SK-N-SH (cell line): ENCODE measurements at places on chromosomes 16 and 17. TPM values are rescaled to one million over a fixed set of nuclear protein-coding genes. Genes with fewer than 3 reads are reported as not detected.

DNA sequence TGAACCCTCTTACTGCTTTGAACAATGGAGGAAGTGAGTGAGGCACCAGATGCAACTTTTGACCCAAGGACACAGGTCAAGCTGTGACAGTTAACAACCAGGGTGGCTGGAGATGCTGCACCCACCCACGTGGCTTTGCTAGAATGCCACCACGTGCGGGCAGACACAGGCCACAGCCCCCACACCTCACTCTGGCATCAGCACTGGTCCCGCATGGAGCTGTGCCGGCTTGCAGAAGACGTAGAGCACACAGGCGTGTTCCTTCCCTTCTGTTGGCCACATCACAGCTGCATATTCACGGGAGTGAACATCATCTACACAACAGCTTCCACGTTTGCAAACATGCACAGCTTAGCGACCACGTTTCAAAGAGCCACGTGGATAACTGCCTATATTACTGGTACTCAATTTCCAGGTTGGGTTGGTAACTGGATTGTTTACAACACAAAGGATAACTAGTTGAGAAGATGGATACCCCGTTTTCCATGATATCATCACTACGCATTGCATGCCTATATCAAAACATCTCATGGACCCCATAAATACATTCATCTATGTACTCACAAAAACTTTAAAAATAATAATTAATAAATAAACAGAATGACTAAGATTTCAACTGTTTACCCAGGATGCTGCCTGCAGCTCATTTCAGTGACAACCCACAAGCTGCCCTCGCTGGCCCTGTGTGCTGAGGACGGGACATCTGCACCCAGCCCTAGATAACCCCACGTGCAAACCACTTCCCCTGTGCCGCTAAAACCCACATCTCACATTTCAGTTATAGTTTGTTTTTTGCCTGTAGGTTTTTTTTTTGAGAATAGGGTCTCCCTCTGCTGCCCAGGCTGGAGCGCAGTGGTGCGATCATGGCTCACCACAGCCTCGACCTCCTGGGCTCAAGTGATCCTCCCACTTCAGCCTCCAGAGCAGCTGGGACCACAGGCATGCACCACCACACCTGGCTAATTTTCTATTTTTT is 132.0 kb downstream of the ANKRD11 start:
- no peak for DNase-seq
- H3K4me3 ChIP-seq, result no peak overlapping the region
- H3K36me3 ChIP-seq, result peaks cover 7% of the 10 kb centered on the region; the same call in 1 of the 2 replicates
- H3K27ac ChIP-seq, result peak overlapping the region; percentile 53; the same call in 1 of the 2 replicates
- H3K4me1 ChIP-seq, result no peaks in the 10 kb centered on the region

GRCh38 chr17:81417879-81418709 is 22.8 kb downstream of the BAHCC1 start:
- DNase-seq, result no peak
- H3K36me3 ChIP-seq, result no peaks in the 10 kb centered on the region
- H3K27me3 ChIP-seq, result no peaks in the 10 kb centered on the region
- H3K4me3 ChIP-seq, result no peak overlapping the region

- no peaks in the 10 kb centered on the region for H3K4me1 ChIP-seq
- H3K36me3 ChIP-seq, result no peaks in the 10 kb centered on the region
- H3K27me3 ChIP-seq, result no peaks in the 10 kb centered on the region
- no peak overlapping the region for H3K27ac ChIP-seq
- DNase-seq, result no peak
Observed at GRCh38 chr16:6835941-6836340, 496.7 kb upstream of the RBFOX1 start.

DNA sequence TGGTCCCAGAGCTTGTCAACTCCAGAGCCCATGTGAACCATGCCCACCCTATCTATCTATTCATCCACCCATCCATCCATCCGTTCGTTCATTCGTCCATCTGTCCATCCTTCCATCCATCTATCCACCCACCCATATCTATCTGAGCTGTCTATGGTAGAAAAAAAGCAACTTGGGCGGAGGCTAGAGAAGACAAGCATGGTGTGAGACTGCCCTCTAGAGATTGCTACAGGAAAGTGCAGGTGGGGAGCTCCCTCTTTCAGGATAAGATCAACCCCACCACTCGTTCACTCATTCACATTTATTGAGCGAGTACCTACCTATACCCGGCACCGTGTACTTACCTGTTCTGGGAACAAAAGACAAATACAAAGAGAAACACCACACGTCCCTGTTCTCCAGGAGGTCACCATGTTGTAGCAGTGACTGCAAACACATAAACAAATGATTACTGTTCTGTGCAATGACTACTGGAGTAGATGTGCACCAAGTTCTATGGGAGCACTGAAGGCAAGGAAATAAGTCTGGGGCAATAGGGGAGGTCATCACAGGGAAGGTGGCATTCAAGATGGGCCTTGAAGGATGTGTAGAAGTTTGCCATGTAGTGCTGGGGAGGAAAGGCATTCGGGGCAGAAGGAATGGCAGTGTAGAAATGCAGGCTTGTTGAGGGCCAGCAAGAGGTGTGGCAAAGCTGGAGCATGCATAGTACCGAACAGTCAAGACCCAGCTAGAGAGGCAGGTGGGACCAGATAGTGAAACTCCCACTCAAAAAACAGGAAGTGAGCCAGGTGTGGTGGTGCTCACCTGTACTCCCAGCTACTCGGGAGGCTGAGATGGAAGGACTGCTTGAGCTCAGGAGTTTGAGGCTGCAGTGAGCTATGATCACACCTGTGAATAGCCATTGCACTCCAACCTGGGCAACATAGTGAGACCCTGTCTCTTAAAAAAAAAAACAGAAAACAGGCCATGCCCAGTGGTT is 13.4 kb upstream of the ATP5MC1 start:
- DNase-seq, result peak; percentile 87
- no peaks in the 10 kb centered on the region for H3K4me1 ChIP-seq
- peaks cover 26% of the 10 kb centered on the region; the same call in 1 of the 2 replicates for H3K27me3 ChIP-seq
- H3K4me3 ChIP-seq, result no peak overlapping the region
- no peaks in the 10 kb centered on the region for H3K36me3 ChIP-seq

DNA sequence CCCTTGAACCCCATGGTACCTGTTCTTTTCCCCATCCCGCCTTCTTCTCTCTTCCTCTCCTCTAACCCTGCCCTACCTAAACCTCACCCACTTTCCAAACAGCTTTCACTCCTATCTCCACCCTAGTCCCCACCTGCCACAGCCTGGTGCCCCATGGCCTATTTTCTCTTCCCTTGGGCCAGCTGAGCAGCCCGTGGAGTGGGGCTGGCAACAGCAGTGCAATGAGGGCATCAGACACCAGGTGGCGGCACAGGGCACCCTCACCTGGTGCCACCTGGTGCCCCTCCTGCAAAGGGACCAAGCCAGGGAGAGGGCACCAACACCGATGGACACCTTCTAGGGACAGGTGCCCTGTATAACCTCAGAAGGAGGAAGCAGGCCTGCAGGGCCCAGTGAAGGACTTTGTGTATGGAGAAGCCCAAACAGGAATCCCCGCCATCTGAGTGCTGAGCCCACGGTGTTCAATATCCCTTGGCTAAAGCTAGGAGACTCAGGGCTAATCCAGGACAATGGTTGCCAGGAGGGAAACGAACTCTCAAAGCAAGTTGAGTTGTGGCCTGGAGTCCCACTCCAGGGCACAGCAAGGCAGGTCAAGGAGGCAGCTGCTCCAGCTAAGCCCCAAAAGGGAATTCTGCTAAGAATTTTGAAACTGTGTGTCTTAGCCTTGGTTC is 4.0 kb upstream of the ABCC3 start:
- no peak overlapping the region for H3K27ac ChIP-seq
- no peaks in the 10 kb centered on the region for H3K36me3 ChIP-seq
- no peaks in the 10 kb centered on the region for H3K27me3 ChIP-seq
- peak; percentile 89 for DNase-seq

DNA sequence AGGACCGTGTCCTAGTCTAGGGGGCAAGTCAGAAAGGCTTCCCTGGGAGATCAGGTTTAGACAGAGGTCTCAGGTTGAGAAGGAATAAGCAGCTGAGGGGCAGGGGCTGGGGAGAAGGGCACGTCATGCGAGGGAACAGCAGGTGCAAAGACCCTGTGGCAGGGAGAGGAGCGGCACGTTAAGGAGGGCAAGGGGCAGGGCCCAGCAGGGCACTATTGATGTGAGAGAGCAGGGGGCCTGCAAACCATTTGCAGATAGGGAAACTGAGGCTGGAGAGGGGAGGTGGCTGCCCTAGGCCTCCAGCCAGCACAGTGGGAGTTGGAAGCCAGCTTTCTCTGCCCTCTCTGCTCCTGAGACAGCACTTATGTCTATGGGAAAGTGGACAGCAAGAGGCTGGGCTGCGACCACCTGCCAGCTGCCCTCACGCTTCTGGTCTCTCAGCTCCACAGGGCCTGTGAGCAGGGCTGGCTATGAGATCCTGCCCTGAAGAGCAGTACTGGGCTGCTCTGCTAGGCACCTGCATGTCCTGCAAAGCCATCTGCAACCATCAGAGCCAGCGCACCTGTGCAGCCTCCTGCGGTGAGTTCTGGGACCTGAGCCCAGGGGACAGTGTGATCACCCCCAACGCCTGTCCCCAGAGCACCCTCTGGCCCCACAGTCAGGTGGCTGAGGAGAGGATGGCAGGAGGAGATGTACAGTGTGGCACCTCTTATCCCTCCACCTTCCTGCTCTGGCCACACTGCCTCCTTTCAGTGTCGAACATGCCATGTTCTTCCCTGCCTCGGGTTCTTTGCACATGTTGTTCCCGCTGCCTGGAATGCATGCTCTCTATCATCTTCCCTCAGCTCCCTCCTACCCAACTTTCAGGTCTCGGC is 61.5 kb downstream of the USP22 start:
- H3K4me1 ChIP-seq, result no peaks in the 10 kb centered on the region
- no peaks in the 10 kb centered on the region for H3K27me3 ChIP-seq

GRCh38 chr17:74972973-74973328 is 392 bp upstream of the HID1 start:
- H3K27ac ChIP-seq, result no peak overlapping the region
- H3K36me3 ChIP-seq, result no peaks in the 10 kb centered on the region
- peak overlapping the region; percentile 70 for H3K4me3 ChIP-seq
- peaks cover 26% of the 10 kb centered on the region for H3K27me3 ChIP-seq

- H3K4me1 ChIP-seq, result no peaks in the 10 kb centered on the region
- DNase-seq, result no peak
- no peaks in the 10 kb centered on the region; the same call in 1 of the 2 replicates for H3K36me3 ChIP-seq
- H3K27me3 ChIP-seq, result no peaks in the 10 kb centered on the region
- no peak overlapping the region for H3K27ac ChIP-seq
Observed at GRCh38 chr16:17233318-17234002, 237.3 kb downstream of the XYLT1 start.

GRCh38 chr16:72974142-72974769 is 73.7 kb downstream of the ZFHX3 start:
- no peaks in the 10 kb centered on the region for H3K36me3 ChIP-seq
- no peak overlapping the region for H3K4me3 ChIP-seq
- no peak for DNase-seq
- no peak overlapping the region for H3K27ac ChIP-seq

DNA sequence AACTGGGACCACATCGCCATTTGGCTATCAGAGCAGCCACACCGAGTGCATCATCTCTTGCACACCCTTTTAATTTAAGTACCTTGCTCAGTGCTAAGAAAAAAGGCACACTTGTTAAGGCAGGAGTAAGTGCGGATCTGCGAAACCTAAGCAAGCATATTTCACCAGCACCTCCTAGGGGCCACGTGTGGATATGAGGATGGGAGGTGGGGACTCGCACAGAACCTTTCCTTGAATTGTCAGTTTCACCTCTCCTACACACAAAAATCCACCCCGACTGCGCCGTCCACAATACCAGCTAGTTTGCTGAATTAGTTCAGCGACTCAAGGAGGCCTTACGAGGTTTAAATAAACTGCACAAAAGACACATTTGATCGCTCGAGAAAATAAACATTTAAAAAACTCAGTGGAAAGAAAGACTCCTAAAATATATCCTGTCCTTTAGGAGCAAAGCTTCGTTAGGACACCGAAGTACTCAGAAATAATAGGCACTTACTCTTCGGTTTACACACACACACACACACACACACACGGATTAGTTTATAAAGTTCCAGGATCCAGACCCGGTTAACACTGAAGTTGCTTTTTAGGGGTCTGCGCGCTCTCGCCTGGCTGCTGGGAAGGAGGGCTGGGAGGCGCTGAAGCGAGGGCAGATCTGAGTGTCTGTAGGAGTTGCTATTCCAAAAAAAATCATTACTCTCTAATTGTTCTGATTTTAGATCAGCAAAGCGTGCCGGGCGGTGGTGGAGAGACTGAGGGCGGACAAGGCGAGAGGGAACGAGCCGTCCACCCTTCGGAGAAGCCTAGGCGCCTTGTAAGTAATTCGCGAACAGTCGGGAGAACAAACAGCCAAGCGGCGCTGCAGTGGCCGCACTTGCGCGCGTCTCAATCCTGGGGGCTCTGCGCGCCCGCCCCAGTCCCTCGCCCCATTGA is 1.0 kb upstream of the KCNJ2 start:
- H3K27ac ChIP-seq, result peak overlapping the region; percentile 76
- peaks cover 28% of the 10 kb centered on the region for H3K4me1 ChIP-seq
- peak; percentile 81 for DNase-seq
- H3K27me3 ChIP-seq, result no peaks in the 10 kb centered on the region
- H3K4me3 ChIP-seq, result peak overlapping the region; percentile 85

DNA sequence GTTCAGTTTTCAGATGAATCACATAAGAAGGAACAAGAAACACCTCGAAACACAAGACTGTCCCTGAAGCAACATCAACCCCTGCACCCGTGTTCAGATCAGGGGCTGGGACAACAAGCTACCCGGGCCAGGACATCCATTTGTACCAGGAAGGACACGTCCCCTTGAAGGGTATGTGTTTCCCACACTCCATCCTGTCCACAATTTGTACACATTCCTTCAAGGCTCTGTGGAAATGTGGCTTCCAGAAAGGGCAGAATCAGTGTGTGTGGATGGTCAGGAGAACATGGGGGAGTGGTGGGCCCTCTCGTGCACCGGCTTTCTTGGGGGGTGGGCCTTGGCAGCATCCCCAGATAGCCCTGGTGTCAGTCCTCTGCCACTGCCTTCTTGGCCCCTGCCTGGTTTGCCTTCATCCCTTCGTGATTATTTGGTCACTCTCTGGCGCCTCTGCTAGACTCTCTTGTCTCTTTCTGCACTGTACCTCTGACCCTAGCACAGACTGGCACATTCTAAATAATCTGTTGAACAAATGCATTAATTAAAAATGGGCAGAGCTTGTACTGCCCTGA is 10.3 kb downstream of the KIFC3 start:
- no peak overlapping the region for H3K4me3 ChIP-seq
- H3K27ac ChIP-seq, result no peak overlapping the region
- no peak for DNase-seq
- no peaks in the 10 kb centered on the region for H3K27me3 ChIP-seq

DNA sequence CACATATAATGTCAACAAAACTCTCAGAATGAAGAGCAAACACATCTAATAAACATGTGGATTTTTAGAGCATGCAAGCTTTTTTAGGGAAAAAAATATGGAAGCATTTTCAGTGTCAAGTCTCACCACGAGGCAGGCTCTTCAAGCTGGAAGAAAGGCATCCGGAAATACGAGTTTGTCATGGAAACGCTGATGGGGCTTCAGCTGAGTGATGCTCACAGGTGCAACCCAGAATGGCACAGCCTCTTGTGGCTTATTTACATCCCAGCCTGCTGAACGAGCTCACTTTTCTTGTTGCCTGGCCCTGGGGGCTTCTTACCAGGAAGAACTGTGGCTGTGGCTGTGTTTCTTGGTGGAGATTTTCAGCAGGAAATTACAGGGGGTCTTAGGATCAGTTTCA is 24.1 kb upstream of the DYNLL2 start:
- peaks cover 27% of the 10 kb centered on the region for H3K27me3 ChIP-seq
- no peak overlapping the region for H3K27ac ChIP-seq
- peaks cover 7% of the 10 kb centered on the region; the same call in 1 of the 2 replicates for H3K4me1 ChIP-seq
- no peak overlapping the region for H3K4me3 ChIP-seq
- DNase-seq, result no peak
- H3K36me3 ChIP-seq, result no peaks in the 10 kb centered on the region

The ZSCAN10 gene
- 0.05 TPM in 1 of 2 replicates, not detected in the other for polyA plus RNA-seq

The CORO6 gene
- polyA plus RNA-seq, result 18.4 and 28.1 TPM in 2 replicates

The MYCBPAP gene
- 2.4 and 4.4 TPM in 2 replicates for polyA plus RNA-seq

The PYDC1 gene
- not detected in 2 replicates for polyA plus RNA-seq

The EARS2 gene
- polyA plus RNA-seq, result 23.2 and 37.4 TPM in 2 replicates

The DUXB gene
- not detected in 2 replicates for polyA plus RNA-seq

The KRTAP2-3 gene
- 0.36 and 0.39 TPM in 2 replicates for polyA plus RNA-seq
